DMS79 (cell line): ENCODE measurements at places on chromosomes 13 and 19.
A peak's percentile ranks its signal among the peaks of the same experiment; 100 is the strongest.

DNA sequence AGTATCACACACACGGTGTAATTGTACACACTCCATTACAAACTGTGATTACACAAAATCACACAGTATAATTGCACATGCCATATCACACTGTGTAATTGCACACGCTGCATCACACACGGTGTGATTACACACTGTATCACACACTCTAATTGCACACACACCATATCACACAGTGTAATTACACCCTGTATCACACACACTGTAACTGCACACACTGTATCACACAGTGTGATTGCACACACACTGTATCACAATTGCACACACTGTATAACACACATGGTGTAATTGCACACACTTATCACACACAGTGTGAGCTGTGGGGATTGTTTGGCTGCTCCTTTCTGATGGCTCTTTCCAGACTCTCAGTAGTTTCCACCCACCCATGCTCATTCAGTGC, 162.6 kb upstream of the SGCG start:
- DNase-seq: no peak

GRCh38 chr19:40422748-40423566, 2.8 kb downstream of the SERTAD1 start:
- DNase-seq: no peak

GRCh38 chr19:38773469-38774177, at the start of gene LGALS7:
Gene LGALS7 (minus strand): TSS chr19:38773517. CDS start chr19:38773492, 25 bp downstream.
- DNase-seq: no peak

DNA sequence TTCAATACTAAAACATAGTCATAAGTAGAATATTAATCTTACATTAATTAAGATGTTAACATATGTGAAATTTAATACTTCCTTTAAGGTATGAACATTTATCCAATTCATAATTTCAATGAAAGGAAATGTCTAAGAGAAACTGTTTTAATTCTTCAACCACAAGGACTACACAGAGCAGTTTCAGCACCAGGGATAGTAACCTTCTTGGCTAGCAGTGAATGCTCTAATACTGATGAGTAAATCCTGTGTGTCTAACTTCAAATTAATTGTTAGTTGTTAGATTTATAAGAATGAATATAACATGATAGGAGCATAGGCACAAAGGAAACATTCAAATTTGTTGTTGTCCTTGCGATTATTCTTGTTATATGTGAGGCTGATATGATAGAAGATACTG, 15.6 kb upstream of the NBEA start:
- no peak for DNase-seq

GRCh38 chr13:23714672-23715071, 144.5 kb downstream of the TNFRSF19 start:
- no peak for DNase-seq

DNA sequence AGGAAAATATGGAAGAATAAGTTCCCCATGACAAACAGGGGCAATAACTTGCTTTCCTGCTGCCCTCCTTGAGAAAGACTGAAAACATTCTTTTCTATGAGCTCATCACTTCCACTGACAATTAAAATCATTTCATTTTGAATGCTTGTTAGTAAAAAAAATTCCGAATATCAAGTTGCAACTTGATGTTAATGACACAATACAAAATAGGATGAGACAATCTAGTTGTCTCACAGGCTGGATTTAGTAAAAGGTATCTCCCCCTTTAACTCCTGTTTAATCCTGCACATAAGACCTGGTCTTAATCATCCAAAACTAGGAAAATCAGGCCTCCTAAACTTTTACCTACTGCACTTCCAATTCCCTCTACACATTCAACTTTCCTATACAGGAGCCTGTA, 24.7 kb downstream of the IRS2 start:
- no peak for DNase-seq

- no peak for DNase-seq
Measured at GRCh38 chr13:64749301-64749700, 2480.8 kb downstream of the PCDH9 start.

DNA sequence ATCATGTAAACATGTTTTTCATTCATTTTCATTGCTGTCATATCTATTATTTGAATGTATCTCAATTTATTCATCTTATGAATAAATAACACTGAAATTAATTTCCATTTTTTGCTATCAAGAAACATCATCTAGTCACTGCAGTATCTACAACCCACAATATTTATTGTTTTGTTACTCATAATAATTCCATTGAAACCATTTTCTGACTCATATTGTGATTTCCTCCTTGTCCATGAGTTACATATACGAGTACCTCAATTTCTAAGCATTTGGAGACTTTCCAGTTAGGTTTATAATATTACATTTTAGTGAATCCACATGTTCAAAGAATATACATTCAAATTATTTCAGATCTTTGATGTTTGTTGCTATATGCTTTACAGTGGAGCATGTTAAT, 1524.0 kb downstream of the SLITRK1 start:
- no peak for DNase-seq

DNA sequence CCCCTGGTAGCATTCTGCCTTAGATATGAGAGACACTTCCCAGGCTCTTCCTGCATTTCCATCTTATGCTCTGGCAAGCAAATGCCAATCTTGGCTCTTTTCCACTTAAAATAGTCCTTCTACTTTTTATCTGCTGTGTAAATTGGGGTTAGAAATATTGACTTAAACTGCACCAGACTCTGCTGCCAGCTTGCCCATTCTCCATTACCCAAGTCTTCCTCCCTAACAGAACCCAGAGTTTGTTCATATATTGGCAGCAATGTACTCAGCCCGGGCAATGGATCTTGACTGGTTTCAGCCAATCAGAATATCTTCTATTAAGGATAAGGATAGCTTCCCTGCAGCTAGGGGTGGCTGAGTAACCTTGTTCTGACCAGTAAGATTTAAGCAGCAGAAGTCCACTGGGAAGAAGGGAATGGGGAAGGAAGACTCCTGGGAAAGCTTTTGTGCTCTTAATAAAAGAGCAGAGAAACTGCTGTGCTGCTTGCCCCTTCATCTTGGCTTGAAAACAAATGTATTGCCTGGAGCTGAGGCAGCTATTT, 177.1 kb downstream of the KCNRG start:
- DNase-seq: no peak

DNA sequence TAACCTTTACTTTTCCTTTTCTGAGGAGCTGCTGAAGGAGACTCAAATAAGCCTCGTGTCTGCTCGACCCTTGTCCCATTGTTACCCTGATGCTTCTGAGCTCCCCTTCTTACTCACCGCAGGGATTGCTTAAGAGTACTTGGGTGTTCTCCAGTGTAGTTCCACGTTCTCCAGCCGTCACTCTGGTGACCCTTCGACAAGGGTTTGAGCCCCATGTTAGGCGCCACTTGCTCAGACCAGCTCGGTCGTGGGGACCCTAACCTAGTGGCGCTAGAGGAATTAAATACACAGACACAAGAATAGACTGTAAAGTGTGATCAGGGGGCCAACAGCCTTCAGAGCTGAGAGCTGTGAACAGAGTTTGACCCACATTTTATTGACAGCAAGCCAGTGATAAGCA, 10.3 kb downstream of the ZNF480 start:
- DNase-seq: no peak

- peak; percentile 16 for DNase-seq
Measured at GRCh38 chr19:45693106-45693788, 781 bp downstream of the QPCTL start.

GRCh38 chr13:88042489-88042888, 371.3 kb downstream of the SLITRK5 start:
- no peak for DNase-seq

DNA sequence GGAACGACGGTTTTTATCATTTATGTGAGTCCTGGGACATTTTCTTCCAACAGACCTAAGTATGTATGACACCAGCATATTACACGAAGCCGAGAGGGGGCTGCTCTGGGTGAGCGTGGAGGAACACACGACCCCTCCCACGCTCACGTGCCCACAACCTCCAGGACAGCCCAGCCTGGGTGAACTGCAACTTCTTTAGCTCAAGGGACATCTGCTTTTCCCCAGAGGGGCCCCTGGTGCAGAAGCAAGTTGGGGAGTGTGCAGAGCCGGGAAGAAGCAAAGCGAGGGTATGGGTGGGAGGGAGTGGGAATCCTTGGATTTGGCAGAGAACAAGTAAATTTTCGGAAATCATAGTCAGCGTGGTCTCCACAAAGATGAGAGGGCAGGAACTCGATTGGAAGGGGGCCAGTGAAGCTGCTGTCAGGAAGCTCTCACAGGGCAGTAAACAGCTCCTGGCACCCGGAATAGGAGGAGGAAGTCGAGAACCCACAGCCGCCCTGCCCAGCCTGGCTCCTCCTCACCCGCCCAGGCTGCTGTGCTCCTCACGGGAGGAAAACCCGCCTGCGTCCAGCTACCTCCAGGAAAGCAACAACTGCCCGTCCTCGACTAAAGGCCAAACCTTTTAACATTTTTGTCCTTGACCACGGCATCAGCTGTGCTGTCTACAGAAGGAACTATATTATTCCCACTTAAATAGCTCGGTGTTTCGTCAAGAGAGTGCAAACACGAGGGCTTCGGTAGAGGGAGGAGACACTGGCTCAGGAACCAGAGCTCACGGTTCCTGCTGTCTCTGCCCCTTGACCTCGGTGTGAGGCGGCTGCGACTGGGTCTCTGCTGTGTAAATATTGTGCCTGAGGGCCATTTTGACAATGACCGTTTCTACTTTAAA, 17.2 kb upstream of the CFAP97D2 start:
- DNase-seq: no peak

- DNase-seq: no peak
Measured at GRCh38 chr13:41674246-41674645, 216.9 kb downstream of the RGCC start.

DNA sequence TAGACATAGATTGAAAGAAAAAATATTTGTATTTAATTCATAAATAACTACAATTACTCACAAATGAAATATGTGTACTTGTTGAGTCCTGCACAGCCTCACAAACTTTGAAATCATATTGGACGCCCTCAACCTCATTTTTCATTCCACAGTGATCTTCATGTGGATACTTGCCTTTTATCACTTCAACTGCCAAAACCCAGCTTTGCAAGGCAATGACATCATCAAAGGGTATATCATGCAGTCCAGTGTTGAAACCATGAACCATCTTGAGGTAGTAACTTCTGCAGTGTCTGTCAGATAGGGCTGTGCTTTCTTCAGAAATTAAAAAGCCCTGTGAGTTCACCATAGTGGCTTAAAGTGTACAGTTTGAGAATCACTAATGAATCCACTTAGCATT, 82.2 kb downstream of the HS6ST3 start:
- no peak for DNase-seq

- DNase-seq: no peak
Measured at GRCh38 chr13:32297206-32297605, 18.0 kb downstream of the ZAR1L start.

DNA sequence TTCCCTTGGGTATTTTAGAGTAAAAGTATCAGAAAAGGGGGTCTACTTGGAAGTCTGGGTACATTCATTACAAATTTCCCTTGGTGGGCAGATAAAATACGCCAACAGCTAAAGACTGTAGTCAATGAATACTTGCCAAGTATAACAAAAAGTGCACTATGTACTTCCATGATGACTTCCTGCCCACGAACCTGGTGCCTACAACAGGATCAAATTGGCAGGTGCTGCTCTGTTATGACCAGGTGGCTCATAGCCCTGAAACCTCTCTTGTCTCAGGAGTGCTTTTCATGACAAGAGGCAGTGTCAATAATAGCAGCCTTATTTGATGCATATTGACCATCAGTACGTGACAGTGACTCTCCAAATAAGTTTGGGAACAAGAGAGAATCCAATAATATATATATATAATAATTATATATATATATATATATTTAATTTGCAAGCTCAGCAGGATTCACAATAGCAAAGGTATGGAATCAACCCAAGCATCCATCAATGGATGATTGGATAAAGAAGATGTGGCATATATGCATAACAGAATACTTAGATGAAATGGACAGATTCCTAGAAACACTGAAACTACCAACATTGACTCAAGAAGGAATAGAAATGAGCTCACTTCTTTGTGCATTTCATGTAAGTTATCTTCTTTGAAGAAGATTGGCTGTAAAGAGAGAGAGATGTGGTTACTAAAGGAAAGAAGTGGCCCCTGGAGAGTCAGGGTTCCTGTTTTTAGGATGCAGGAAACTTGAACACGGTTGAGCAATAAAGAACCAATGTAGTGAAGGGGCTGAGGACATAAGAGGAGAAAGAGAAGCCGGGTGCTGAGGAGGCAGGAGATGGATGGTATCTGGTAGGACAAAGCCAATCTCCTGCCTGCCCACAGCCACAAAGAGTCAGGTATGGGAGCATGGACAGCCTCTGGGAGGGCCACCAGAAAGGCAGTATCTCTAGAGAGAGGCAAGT, 52.0 kb upstream of the GTF2F2 start:
- DNase-seq: no peak

DNA sequence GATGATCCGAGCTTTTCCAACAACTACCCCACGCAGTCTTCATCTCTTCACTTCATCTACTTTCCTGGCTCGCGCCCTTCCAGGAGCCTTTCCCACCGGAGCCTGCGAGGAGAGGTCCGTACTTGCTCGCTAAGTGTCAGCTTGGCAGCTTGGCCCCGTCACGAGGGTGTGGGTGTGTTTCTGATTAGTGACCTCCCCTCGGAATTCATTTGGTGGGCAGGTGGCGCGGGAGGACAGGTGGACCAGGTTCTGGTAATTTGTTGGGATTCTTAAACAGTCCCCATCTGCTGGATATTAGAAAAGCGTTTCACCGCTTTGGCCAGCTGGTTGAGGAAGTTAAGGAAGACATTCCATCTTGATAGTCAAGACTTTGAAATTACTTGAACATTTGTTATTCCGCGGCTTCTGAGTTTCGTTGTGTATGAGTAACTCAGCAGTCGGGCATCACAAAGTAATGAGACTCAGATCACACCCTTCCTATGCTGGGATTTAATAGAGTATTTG, 515 bp downstream of the UFM1 start:
- DNase-seq: peak; percentile 37

DNA sequence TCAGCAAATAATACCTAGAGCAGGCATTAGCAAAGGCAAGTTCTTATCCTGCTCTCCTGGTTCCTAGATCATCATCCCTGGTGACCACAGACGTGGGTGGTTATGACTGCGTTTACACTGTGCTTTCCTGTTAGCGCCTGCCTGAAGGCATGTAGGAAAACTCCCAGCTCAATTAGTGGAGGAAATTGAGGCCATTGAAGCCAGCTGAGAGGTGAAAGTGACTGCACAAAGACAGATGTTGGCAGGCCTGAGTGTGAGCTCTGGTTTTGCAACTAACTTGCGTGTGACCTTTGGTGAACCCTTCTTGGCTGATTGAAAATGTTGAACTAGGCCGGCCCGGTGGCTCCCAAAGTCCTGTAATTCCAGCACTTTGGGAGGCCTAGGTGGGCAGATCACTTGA, 17.5 kb upstream of the NWD1 start:
- DNase-seq: no peak

- DNase-seq: no peak
Measured at GRCh38 chr19:13621413-13621812, 115.1 kb upstream of the CACNA1A start.
